ENCODE measurements at places on chromosomes 4 and X. TPM values are rescaled to one million over a fixed set of nuclear protein-coding genes. Genes with fewer than 3 reads are reported as not detected.

- DNase-seq = no peak
These were observed 999.5 kb downstream of the PDHA2 start for GRCh38 chr4:96839441-96839840.

DNA sequence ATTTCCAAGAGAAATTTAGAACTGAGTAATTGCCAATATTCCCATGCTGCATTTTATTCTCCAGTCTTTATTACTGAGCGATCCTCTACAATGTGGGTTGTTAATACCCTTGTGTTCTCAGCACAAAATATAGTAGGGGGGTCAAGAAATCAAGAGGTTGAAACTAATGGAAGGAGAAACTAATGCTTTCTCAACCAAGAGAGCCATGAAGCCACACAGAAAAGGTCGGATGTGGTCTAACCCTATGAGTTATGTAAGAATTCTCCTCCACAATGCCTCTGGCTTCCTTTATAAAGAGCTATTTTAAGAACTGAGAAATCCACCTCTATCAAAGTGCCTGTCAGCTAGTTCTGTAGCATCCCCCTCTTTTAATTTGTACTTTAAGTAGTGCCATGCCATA is 268.5 kb downstream of the CHIC1 start:
- no peak for DNase-seq

GRCh38 chrX:1491851-1492349 is 39.2 kb upstream of the ASMTL start:
- no peak for DNase-seq

DNA sequence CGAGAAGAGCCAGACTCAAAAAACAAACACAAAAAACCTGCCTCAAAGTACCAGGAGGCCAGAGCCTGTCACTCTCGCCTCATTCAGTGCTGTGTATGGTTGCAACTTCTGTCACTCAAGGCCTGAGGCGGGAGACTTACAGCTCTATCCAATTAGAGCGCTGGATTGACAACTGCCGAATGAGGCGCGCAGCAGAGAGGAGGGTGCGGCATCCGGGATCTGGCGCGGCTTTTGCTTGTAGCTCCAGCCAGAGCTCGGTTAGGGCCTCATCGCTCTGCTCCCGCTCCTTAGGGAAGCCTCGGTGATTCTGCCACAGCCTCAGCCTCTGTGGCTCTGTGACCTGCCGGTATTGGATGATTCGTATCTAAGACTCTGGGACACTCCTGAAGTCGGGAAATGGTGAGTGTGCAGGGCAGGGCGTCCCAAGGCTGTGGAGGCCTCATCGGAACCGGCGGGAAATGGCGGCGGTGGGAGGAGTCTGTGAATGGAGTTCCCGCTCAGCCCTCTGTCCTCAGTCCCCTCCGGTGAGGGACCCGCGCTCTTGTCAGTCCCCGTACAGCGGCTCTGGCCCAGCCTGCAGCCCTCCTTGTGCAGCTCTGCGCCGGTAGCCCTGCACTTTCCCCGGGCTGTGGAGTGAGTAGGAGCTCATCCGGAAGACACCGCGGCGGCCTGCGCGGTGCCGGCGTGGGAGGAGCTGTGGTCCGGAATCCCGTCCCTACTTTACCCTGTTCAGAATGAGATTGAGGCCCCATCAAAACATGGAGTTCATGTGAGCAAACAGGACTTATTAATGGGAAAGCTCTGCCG is at the start of gene ZNF718:
ZNF718 (plus strand) TSS at position 227 of the 807 bp plus-strand sequence; CDS start at position 397, 170 bp downstream.
- DNase-seq = peak; percentile 81

DNA sequence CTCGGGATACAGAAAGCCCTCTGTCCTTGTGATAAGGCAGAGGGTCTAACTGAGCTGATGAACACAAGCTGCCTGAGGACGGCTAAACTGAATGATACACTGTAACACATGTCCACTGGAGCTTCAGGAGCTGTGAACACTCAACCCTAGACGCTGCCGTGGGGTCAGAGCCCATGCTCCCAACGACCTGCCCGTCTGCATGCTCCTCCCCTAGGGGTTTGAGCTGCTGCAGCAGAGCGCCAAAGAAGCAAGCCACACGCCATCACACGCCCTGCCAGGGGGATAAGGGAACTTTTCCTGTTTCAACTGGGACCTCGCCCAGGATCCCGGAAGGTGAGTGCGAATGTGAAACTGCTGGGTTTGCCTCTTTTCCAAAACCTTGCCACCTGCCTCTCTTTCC is 361.8 kb downstream of the FAT4 start:
- DNase-seq = no peak

Gene DMRTC1
- not detected for total RNA-seq

DNA sequence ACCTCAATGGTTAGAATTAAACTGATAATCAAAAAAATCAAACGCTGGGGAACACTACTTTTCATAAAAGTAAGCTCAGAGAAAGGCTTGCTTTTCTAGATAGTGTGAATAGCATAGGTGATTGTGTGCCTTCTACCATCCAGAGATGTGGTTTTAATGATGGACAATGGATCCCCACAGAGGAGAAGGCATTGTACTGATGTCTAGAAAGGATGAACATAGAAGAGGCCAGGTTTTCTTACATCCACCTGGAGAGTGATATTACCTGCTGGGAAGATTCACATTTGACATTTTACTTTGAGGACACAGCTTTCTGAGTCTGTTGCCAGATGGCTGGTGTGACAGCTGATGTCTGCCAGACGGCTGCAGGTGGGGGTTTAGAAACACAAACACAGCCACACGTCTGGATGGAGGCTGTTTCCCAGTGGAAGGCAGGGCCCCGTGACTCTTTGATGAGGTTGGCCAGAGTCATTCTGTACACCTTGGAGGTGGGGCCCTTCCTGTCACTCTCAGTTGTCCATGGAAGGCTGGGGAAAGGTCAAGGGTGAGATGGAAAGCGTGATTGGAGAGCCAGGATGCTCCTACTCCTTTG is 114.4 kb downstream of the PSAPL1 start:
- DNase-seq = no peak

- no peak for DNase-seq
These were observed 37.3 kb upstream of the CCNI start for GRCh38 chr4:77113069-77113468.

Measured in epithelial cell of proximal tubule (primary cell).